ENCODE measurements at places on chromosomes 4 and X. TPM values are rescaled to one million over a fixed set of nuclear protein-coding genes. Genes with fewer than 3 reads are reported as not detected.

GRCh38 chrX:147803948-147804347 lies 107.8 kb upstream of the FMR1 start:
- peak; percentile 8 for DNase-seq

GRCh38 chr4:159178151-159178546 lies 75.3 kb downstream of the RAPGEF2 start:
- no peak for DNase-seq

- DNase-seq = no peak
These were observed 167.6 kb downstream of the ARHGAP24 start for GRCh38 chr4:85642356-85643100.

DNA sequence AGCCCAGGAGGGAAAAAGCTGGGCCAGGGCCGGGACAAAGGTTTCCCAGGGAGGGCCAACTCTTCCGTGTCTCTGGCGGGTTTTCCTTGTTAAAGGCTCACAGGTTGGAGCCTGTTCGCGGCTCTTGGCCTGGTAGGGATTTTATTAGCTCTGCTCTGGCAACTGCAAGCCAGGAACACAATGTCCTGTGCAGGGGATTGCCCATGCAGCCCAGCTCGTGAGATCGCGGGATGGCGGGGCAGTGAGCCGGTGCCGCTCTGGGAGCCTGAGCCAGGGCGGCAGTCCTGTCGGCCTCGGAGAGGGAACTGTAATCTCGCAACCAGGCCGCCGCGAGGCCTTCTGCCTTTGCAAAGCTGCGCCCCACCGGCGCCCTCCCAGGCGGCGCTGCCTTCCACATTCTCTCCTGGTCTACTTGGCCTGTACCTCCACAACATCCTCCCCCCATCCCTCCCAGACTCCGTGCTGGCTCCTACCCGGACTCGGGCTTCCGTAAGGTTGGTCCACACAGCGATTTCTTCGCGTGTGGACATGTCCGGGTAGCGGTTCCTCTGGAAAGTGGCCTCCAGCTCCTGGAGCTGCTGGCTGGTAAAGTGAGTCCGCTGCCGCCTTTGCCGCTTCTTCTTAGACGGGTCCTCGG lies 2.1 kb downstream of the PITX2 start:
- no peak for DNase-seq

- DNase-seq = no peak
These were observed 166.8 kb upstream of the HCCS start for GRCh38 chrX:10944136-10944885.

GRCh38 chrX:52923781-52924241 lies 26.7 kb downstream of the FAM156B start:
- DNase-seq = no peak

DNA sequence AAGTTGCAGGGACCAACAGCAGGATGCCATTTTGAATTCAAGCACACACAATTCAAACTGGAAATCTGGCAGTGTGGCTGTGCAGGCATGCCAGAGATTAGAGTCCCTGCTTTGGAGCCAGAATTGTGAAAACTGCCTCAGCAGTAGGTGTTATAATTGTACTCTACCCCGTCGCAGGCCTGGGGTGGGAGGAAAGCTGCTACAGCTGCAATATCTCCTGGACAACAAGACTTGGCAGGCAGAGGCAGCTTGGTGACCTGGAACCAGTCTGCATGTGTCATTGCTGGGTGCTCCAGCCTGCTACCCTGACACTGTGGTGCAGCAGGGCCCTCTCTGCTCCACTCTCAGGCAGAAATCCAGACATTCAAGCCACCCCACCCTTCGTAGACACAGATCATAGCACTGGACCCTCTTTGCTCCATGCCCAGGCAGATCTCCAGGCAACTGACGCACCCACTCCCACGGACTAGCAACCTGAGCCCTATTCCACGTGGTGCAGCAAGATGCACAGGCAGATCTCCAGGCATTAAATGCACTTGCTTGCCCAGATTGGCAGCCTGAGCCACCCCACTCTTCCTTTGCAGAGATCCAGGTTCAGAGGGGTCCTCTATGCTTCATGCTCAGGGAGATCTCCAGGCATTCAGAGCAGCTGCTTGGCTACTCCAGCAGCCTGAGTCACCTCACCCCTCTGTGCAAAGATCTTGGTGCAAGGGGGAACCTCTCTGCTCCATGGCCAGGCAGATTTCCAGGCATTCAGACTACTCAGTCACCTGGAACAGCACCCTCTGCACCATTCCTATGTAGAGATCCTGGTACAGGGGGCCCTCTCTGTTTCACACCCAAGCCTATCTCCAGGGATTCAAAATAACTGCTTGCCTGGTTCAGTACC lies 140.5 kb downstream of the LRBA start:
- DNase-seq = no peak

GRCh38 chr4:56160636-56161035 lies 211.9 kb downstream of the CEP135 start:
- DNase-seq = no peak

DNA sequence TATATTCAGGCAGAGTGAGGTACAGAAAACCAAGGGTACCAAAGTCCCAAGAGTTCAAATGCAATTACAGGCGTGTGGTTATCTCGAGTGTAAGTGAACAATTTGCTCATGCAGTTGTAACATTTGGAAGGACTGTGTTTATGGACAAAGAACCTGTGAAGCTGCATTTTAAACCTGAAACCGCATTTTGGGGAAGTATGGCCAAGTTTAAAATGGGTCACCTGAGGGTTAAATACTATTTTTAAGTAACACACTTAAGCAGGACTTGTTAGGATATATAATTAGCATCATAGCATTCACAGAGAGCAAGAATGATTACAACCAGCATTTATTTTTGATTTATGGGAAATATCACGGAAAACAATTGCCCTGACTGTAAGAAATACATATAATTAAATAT lies 79.1 kb upstream of the LCORL start:
- no peak for DNase-seq

DNA sequence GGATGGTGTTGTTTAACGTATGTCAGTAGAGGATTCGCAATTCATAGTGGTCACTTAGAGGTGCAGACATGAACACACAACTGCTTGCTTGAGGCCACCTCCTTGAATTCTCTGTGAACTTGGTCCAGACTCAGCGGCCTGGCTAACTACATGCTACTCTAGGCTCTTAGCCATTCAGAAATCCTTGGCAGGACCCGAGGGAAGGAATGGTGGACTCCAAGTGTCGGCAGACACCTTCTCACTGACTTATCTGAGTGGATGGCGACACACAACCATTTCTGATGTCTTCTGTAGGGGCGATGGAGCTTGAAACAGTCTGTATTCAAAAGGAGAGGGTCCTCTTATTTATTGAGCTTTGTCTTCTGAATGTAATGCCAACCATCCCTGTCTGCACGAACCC lies 24.4 kb downstream of the ADGRL3 start:
- no peak for DNase-seq

- no peak for DNase-seq
These were observed 383.3 kb downstream of the SMARCA1 start for GRCh38 chrX:129139837-129140598.

NAT8L gene
- total RNA-seq = 1.0 TPM

AFF2 gene
- total RNA-seq = 1.3 TPM

RHOXF2B gene
- not detected for total RNA-seq

GC gene
- total RNA-seq = not detected

ADAM29 gene
- total RNA-seq = not detected

ZMAT1 gene
- total RNA-seq = 3.3 TPM

SLC9B1 gene
- 1.9 TPM for total RNA-seq
